ENCODE measurements at places on chromosomes 2 and 18.

- DNase-seq, result no peak
Measured at GRCh38 chr18:44497311-44497710, 183.4 kb upstream of the SETBP1 start.

DNA sequence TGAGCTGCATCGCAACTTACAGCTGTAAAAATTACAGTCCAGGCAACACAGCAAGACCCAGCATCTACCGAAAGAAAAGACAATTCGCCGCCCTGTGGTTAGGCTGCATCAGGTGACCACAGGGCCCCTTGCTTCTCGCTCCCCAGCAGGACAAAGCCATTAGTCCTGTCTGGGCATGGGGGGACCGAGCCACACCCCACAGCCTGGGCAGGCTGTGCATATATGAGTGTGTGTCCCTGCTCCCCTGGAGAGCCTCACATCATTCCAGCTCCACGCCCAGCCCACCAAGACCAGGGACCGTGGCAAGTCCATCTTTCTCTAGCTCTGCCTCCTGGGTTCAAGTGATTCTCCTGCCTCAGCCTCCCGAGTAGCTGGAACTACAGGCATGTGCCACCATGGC, 33.9 kb downstream of the SNORC start:
- DNase-seq, result no peak

- DNase-seq, result no peak
Measured at GRCh38 chr18:35938562-35938961, 33.9 kb upstream of the RMP24 start.

- DNase-seq, result no peak
Measured at GRCh38 chr2:217740178-217740577, 262.6 kb downstream of the TNS1 start.

- no peak for DNase-seq
Measured at GRCh38 chr2:119028327-119029174, 86.6 kb downstream of the MARCO start.

DNA sequence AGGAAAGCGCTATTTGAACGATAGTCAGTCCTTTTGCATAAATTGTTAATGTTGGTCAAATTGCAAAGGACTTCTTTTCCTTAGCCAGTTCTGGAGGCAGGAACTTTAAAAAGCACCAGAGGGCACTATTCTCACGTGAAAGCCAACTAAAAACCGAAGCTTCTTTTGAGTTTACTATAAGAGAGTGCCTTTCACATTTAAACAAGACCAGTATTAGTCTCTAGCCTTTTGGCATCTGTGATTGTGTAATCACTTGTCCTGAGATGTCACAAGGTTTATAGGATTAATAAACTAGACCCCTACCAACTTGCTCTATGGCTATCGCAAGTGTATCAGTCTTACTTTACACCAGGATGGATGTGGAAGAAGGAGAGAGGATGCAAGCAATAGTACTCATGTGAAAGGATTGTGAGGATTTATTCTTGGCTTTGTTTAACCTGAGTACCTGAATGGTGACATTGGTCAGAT, 14.4 kb upstream of the STAT4 start:
- DNase-seq, result peak; percentile 8

DNA sequence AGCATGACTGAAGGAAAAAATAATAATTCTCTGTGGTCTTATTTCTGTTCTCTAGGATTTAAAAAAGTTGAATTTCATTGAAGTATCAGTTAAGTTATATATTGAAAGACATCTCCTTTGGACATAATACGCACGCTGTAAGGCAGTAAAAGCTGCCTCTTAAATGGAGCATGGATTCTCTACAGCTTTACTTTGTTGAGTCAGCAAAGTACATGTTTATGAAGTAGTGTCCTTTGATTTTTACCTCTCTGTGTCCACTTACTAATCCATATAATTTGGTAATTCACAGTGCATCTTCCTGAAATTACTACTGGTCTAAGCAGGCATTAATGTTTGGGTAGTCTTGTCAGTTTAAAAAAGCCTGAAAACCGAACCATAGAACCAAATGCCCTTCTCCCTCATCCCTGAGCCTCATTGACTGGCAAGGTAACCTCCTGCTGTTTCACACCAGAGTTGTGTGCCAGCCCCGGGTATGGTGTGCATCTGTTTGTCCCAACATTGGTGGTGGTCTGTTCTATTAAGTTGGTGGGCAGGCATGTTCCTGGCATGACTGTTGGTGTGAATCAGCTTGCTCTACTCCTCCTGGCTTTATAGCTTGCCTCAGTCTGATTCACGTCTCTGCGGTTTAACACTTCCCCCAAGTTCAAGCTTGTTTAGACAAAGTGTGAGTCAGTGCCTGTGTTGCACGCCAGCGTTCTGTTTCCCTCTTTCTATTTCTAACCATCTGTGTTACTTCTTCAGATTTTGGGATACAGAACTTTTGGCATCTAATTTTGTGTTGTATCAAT, 71.0 kb upstream of the ITM2C start:
- peak; percentile 93 for DNase-seq

DNA sequence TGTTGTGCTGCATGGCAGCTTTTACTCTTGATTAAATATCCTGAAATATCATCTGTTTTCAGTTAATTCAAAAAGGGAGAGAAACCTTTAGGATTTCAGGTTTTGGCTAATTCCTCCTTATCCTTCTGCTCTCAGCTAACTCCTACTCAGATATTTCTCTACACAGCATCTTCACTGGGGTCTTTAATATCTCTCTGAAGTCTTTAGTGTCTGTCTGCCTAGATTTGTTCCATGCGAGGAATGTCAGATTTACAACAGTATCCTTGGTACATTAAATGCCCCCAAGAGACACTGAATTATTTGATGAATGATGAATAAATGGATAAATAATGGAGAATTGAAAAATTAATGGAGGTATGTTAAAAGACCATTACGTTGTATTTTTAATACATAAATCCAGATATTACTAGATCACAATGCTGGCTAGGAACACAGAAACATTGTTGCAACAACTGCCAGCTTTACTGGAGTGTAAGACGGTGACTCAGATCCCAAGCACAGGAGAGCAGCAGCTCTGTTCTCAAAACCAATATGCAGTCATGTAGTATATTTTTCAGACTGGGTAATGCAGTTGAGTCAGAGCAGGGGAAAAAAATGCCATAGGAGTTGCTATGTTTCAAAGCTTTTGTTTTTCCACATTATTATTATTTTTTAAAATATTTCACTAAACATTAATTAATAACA, 388.0 kb upstream of the SYT4 start:
- DNase-seq, result no peak

DNA sequence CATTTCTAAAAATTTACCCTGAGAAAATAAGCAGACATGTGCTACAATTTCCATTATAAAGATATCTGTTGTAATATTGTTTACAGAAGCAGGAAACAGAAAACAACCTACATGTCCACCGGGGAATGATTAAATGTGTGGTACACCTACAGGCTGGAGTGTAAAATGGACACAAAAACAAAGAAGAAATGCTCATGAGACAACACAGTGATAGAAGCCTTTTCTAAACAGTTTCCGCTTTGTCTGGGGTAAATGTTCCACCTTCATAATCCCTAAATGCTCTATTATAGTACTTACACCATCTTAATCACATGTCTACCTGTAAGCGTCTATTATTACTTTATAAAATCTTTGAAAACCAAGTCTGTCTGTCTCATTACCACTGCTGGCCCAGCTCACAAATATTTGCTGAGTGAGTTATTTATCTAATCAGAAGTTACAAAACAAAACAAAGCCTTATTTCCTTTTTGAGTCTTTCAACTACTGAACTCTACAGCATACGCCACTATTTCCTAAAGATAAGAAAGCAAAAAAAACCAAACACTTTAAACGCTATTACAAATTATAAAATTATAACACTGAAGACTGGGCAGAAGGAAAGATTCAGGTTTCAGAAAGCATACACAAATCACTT, 95.3 kb downstream of the PIGN start:
- DNase-seq, result no peak

GRCh38 chr2:854460-854859, 96.2 kb upstream of the SNTG2 start:
- DNase-seq, result no peak

DNA sequence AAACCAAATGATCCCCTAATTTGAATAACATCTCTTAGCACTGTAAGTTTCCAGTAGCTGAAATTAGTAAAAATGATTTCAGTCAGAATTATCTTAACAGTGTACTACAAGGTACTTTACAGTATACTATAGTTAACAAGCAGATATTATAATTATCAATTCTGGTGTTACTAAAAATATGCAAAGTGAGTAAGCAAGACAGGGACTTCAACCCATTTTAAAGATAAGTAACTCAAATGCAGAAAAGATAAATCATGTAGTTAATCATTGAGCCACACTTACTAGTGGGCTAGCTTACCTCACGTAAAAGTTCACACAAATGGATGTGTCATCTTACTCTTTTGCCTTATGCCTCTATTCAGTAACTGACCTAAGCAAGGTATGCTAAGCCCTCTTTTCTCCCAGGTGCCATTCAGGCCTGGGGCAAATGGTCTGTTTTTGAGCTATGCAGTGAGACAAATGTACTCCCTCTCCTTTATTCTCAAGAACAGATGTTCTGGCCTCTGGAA, 101.0 kb downstream of the NBAS start:
- no peak for DNase-seq

DNA sequence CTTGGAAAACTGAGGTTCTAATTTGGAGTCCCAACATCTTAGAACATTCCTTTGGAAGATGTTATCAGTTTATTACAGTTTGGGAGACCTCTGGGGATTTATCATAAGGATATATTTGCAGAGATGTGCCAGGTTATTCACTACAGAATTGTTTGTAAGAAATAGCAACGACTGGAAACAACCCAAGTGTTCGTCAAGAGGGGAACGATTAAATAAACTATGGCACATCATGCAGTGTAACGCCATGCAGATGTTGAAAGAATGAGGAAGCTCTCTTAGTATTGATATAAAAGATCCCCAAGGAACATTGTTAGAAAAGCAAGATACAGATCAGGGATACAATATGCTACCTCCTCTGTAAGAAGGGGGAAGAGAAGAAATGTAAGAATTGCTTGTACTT, 210.6 kb downstream of the TMEM247 start:
- DNase-seq, result no peak

DNA sequence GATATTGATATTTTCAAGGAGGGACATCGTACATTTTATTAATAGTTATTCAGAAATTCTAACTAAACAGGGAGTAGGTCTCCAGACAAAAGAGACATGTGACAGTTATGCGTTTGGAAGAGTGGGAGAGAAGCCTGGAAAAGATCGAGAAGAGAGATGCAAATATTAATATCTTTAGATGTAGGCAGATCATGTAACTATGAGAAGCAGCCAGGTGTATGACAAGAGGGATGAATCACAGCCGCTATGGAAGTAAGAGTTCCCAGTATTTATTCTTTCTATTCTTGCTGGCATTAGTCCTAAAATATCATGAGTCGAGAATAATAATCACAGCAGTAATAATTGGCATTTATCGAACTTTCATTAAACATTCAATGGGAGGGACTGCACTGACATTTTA, 140.2 kb downstream of the CSRNP3 start:
- DNase-seq, result no peak

- DNase-seq, result no peak
Measured at GRCh38 chr18:8942909-8943545, 159.5 kb upstream of the NDUFV2 start.

DNA sequence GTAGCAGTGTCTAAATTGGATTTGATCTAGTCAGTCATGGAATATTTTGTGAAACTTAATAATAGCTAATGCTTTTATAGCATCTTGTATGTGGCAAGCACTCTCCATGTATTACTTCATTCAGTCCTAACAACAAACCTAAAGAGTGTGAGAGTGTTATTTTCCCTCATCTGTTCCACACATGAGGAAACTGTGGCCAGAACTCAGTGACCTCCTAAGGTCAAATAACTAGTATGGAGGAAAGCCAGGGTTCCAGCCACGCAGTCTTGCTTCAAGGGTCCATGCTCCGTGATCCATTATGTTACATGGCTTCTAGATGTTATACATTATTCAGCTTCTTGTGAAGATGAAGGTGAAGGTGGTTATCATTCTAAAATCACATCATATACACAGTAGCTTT, 45.5 kb downstream of the TWSG1 start:
- DNase-seq, result no peak

GRCh38 chr18:37654731-37655369, 89.3 kb upstream of the CELF4 start:
- no peak for DNase-seq

- no peak for DNase-seq
Measured at GRCh38 chr2:118837067-118837466, 10.4 kb downstream of the EN1 start.

GRCh38 chr18:50011813-50012435, 183.0 kb downstream of the MYO5B start:
- DNase-seq, result no peak

GRCh38 chr2:62354771-62355561, 151.0 kb downstream of the TMEM17 start:
- no peak for DNase-seq

DNA sequence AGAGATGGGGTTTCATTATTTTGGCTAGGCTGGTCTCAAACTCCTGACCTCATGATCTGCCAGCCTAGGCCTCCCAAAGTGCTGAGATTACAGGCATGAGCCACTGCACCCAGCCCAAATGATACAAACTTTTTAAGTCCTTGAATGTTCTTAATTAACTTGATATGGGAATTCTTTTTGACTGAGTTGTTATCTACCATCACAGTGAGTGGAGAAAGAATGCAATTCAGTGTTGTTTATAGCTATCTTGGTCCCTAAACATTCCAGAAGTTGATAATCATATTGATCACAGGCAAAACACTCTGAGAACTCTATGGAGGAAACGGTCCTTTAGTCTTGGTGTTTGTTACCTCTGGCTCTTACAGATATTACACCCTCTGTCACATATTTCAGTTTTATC, 1072.5 kb downstream of the SUCLG1 start:
- DNase-seq, result no peak

DNA sequence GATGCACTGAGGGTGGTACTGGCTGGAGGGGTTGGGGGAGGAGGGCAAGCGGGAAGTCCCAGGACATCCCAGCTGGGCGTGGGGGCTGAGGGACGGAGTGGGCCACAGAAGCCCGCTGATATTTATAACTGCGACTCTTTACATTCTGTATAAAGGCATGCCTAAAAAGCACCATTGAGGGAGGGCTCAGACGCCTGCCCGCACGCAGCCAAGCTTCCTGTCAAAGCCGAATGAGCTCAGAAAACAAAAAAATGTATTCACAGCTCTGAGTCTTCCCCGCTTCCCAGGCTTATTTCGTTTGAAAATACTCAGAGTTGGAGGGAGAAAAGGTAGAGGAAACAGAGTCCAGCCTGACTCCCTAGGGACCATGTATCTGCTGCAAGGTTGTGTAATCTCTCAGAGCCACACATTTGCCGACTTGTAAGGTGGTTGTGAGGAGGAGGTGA, 170.1 kb upstream of the HAAO start:
- no peak for DNase-seq

GRCh38 chr2:218924757-218925156, 34.7 kb upstream of the CDK5R2 start:
- peak; percentile 3 for DNase-seq

DNA sequence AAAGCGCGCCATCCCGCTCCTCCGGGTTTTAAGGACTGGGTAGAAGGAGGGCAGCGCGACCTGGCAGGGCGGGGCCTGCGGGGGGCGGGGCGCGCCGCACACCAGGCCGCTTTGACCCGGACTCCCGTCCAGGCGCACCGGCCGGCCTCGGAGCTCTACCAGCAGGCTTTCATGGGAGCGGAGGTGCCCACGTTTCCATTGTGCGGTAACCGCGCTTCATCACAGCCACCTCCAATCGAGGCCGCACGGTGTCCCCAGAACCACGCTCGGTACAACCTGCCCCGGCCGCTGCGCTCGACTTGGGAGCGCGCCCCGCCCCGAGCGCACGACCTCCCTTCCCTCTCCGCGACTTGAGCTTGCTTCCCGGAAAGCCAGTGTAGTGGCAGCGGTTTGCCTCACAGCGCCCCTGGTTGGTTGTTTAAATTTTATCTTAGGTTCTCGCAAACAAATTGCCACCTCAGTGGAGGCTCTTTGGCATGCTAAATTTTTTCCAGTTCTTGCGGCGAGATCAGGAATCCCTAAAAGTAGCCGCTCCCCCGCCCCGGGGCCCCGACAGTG, 280 bp upstream of the CYP1B1 start:
- DNase-seq, result peak; percentile 82

Measured in CD14-positive monocyte (primary cell).